ENCODE measurements at places on chromosomes 4 and X. TPM values are rescaled to one million over a fixed set of nuclear protein-coding genes. Genes with fewer than 3 reads are reported as not detected.

The MTTP gene
- 0.21 TPM for polyA plus RNA-seq

The NXF2B gene
- 0.48 TPM for polyA plus RNA-seq

The CSAG1 gene
- polyA plus RNA-seq: not detected

The RPGR gene
- 22.4 TPM for polyA plus RNA-seq

The MAGEC1 gene
- polyA plus RNA-seq: not detected

The MYOZ2 gene
- polyA plus RNA-seq: 0.13 TPM
